ENCODE measurements at places on chromosomes 12 and 14.
A peak's percentile ranks its signal among the peaks of the same experiment; 100 is the strongest.

DNA sequence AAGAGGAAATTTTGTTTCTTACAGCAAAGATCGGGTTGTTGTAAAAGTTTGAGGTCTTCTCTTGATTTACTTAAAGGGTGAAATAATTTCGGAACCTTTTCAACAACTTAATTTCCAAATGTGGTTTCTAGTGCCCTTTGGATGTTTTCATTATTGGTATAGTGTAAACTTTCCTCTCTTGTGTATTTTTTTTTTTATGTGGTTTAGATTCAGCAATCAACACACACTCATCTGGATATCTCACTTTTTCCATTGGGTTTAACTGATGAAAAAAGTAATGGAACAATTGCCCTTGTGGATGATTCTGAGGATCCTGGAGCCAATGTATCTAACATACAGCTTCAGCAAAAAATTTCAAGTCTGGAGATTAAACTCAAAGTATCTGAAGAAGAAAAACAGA, 116.3 kb downstream of the CCDC91 start:
- no peak for DNase-seq

GRCh38 chr12:98671459-98671858, 26.4 kb downstream of the APAF1 start:
- DNase-seq: no peak

DNA sequence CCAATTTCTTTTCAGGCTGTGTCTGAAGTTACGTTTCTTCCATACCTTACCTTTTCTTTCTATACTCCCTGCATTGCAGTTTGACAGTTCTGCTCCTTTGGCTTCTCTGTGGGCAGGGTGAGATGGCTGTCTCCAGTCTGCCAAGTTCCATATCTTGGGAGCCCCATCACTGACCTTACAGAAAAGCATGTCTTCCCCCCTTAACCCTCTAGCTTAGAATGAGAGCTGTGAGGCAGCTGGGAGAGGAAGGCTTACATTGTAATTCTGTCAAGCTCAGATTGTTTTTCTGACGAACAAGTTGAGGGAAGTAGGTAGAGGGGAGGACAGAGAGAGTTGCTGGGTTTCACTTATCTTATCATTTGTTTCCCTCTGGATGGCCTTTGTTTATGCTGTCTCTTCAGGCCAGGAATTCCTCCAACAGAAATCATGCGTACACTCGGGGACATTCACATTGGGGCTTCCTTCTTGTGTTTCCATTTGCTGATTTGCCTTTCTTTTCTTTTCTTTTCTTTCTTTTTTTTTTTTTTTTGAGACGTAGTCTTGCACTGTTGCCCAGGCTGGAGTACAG, 9.3 kb downstream of the DAAM1 start:
- DNase-seq: no peak

DNA sequence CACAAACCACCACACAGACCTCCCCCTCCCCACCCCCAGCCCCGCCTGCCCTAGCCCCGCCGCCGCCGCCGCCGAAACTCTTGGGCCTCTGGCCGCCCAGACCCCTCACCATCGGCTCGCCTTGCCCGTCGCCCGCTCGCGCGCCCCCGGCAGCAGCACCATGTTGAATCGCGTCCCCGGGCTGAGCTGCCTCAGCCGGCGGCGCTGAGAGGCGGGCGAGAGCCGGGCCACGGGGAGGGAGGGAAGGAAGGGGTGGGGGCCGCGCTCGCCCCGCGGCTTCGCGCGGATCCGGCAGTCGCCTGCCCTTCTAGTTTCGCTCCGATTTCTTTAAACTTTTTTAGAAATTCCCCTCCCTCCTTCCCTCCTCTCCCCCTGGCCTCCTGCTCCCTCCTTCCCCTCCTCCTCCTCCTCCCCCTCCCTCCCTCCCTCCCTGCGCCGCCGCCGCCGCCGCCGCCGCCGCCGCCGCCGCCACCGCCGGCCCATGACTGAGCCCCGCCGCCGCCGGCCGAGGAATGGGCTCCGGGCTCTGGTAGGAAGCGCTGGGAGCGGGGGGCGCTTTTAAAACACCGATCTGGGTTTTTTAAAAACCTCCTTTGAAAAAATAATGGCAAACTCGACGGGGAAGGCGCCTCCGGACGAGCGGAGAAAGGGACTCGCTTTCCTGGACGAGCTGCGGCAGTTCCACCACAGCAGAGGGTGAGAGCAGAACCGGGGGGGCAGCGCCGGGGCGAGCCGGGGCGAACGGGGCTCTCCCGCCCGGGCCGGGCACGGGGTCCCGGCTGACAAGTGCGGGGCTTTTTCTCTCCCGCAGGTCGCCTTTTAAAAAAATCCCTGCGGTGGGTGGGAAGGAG, at the start of gene ARID2:
Gene ARID2, plus strand, starts transcription at position 474 of the 851 bp plus-strand sequence. Its CDS starts 131 bp downstream, at position 605.
- DNase-seq: peak; percentile 68

- no peak for DNase-seq
Measured at GRCh38 chr12:114209861-114210260, 196.1 kb downstream of the TBX5 start.

GRCh38 chr14:100537446-100538350, 49.5 kb downstream of the BEGAIN start:
- no peak for DNase-seq

DNA sequence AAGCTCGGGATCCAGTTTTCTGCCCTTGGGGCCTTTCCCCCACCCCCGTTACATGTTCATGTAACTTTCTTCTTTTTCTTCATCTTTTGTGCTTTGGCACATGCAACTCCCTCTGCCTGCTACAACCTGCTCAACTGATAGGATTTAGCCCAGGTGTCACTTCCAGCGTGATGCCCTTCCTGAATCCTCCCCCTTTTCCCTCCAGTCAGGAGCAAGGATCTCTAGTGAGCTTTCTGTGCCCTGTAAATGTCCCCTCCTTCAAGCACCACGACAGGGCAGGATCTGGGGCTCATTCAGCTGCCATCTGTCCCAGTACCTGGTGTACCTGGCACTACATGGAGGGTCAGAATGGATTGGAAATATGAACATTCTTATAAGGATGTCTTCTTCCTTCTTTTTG, 15.3 kb downstream of the PELI2 start:
- no peak for DNase-seq

DNA sequence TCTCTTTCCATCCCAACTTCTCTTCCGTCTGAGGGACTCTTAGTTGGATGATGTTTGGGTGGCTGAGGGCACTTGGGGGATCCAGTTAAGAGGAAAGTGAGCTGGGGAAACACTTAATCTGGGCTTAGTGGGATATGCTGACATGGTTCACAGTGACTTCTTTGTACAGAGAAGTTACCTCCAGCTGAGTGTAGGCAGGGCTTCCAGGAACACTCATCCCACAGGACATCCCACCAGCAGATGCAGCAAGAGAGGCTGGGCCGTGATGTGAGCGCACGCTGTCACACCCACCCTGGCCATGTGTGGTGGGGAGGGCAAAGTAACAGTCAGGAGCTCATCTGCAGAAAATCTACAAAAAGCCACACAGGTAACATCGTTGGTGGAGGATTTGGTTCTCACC, 832 bp upstream of the CACNA2D4 start:
- no peak for DNase-seq

DNA sequence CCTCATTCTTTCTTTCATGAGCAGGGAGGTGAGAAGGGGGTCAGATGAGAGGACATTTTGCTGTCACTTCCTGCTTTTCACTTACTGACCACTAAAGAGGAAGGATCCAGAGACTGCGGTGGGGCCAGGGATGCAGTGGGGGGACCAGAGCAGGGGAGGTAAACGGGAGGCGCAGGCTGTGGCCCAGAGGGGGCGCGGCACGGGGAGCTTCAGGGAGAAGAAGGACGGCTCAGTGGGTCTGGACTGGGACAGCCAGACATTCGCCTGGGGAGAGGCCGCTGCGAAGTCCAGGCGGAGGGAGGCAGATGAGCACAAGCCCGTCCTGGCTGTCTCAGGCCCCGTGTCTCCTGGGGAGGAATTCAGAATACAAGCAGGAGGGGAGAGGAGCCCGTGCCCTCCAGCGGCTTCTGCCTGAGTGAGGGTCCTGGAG, 41.2 kb downstream of the SLC6A12 start:
- no peak for DNase-seq

DNA sequence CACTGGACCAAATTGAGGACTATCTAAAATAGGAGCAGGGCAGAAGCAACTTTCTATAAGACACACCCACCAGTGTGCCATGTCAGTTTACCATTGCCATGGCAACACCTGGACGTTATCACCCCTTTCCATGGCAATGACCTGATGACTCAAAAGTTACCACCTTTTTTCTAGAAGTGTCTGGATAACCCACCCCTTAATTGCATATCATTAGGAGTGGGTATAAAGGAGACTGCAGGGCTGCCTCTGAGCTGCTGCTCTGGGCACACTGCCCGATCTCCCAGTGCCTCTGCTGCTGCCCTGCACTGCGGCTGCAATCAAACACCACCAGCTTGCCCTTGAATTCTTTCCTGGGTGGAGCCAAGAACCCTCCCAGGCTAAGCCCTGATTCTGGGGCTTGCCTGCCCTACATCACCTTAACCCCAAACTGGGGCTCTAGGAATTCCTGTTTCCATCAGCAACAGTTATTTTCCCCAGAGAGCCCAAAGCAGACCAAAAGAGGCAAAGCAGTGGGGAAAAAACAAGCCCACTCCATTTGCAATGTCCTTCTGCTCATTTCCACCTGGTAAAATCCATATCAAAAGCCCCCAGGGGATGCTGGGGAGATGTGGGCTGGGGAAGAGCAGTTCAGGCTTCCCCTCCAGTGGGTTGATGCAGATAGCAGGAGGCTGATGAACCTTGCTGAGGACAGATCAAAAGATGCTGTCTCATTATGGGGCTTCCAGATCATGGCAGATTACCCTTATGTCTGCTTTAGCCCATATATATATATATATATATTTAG, 129.5 kb upstream of the NCOR2 start:
- DNase-seq: no peak

GRCh38 chr12:43733687-43734086, 24.9 kb downstream of the PUS7L start:
- no peak for DNase-seq

- DNase-seq: no peak
Measured at GRCh38 chr12:79252358-79253075, 387.9 kb downstream of the SYT1 start.

DNA sequence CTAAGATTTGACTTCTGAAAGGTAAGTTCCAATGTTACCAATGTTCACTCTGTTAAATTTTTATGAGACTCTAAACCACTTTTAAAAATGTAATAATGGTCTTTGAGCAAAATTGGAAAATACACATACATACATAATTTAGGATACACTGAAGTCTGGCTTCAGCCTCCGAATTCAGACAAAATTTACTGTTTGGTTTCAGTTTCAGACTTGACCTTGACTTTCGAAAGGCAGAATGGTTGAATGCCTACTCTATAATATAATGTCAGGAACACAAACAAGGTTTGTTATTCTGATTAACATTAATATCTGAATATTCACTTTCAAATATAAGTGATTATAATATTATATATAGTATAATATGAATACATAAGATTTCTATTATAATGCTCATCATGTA, 74.1 kb upstream of the KRAS start:
- no peak for DNase-seq

DNA sequence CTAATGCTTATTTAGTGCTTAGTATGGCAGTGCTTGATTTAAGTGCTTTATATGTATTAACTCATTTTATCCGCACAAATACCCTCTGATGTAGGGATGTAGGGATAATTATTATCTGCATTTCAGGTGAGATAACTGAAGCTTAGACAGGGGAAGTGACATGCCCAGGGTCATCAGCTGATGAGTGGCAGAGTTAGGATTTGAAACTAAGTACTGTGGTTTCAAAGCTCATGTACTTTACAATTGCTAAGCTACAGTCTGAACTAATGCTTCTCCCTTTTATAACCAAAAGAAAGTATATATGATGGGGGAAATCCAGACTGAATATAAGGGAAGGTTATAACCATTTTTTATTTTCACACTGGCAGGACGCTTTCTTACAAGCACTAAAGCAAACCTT, 229.6 kb upstream of the NAV3 start:
- no peak for DNase-seq

- no peak for DNase-seq
Measured at GRCh38 chr14:96204151-96205058, at the start of gene BDKRB2. Gene BDKRB2, plus strand, starts transcription at chr14:96204839. Its CDS starts 32,269 bp downstream, at chr14:96237108.

GRCh38 chr14:89672636-89673511, 255.8 kb upstream of the FOXN3 start:
- DNase-seq: no peak

DNA sequence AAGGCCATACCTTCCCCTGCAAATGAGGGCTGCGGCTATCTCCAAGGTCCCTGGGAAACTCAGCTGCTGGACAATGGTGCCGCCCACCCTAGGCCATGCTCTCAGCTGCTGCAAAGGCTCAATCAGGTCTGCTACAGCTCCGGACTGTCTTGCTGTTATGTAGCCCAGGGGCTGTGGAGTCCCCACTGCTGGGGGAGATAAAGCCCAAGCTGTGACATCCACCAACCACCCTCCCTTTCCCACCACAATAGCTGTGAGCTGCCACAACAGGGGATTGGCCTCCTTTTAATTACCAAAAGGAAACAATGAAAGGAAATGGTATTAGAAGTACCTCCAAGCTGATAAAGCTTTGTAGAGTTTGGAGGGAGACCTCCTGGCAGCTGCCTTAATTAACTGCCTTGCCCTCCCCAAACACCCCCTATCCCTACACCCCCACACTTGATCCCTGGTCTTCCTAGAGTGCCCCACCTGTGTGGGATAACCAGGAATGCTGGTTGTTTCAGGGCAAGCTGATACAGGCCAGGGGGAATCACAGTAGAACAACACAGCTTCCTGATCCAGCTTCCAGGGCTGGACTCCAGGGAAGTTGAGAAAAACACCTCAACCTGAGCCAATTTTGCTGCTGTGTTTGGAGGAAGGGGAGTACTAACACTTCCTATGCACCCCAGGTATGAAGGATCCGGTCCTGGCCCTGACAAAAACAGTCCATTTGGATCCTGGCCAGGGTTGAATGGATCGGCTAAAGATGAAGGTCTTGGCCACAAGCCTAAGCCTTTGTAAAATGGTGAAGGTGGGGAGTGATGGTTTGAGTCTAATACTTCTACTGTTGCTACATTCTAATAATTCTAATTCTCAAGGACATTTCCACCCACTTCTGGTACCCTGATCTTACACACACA, at the start of gene VWF:
Gene VWF, minus strand, starts transcription at position 260 of the 899 bp plus-strand sequence. CDS start 1,474 bp downstream, outside the sequence.
- no peak for DNase-seq

- DNase-seq: no peak
Measured at GRCh38 chr12:107523775-107524535, 161.6 kb upstream of the PWP1 start.

- no peak for DNase-seq
Measured at GRCh38 chr12:13093191-13093847, 10.1 kb downstream of the GSG1 start.

GRCh38 chr12:69238589-69239351, 599 bp upstream of the CPSF6 start:
- DNase-seq: no peak

DNA sequence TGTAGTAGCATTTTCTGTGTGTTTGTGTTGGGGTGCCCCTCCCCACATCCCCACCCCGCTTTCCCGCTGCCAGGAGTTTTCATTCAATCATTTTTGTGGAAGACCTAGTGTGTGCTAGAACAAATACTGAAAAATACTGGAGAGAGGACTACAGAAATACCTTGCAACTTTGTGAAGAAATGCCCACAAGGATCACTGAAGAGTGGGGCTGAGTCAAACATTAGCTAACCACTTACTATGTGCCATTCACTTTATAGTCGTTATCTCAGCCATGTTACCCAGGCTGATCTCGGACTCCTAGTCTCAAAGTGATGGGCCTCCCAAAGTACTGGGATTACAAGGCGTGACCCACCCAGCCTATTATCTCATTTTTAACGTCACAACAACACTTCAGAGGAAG, 559 bp upstream of the LMBR1L start:
- no peak for DNase-seq
